ENCODE measurements at places on chromosomes 5 and 9.

DNA sequence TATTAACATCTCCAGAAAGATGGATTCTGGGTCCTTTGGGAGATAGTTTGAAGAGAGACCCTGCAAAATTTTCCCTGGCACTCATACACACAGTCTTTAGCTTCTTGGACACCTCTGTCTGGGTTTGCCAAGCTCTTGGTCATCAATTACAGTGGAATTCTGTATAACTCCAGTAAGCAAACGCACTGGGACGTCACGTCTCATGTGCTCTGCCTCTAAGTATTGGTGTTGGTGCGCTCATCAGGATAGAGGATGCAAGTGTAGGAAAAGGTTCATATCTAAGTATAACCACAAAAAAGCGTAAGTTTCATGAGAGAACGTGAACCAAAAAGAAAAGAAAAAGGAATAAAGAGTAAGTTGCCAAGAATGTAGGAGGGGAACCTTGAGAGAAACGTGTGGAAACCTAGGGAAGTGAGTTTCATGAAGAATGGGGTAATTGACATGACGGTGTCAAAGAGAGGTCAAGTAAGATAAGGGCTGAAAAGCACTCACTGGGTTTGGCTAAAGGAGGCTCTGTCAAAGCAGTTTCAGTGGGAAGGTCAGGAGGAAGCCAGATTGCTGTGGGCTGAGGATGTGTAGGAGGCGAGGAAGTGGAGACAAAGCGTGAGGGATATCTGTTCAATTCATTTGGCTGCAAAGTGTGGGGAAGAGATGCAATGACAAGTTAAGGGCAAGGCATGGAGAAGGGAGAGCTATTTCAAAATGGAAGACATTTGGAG is 92.7 kb downstream of the RAD23B start:
- DNase-seq = no peak

DNA sequence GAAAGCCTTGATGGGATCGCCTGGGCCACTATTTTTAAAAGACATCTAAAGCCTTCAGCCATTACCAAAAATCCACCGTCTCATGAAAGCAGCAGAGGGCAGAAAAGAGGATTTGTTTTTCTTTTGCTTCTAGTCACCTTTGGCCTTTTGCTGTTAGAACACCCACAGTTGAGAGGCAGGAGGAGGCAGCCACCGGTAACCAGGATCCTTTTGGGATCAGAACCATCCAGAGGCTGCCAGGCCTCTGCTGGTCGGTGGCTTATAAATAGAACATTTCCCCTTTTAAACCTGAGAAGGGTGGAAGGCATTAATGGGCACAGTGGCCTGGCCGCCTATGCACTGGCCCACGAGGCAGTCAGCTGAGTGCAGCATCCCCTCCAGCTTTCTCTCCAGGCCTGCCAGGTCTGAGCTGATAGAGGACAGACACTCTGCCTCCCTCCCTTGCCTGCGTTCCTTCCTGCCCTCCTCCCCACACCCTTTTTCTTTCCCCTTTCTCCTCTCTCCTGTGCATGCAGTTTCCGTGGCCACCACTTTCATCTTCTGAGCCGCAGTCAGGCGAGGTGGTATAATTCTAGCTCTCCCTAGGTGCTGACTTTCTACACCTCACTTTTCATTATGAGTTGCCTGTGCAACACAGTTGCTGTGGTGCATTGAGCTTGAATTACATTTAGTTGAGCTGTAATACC is 253.4 kb downstream of the ARHGAP26 start:
- DNase-seq = no peak

- no peak for DNase-seq
Observed at GRCh38 chr9:91664663-91665062, 241.0 kb upstream of the NFIL3 start.

DNA sequence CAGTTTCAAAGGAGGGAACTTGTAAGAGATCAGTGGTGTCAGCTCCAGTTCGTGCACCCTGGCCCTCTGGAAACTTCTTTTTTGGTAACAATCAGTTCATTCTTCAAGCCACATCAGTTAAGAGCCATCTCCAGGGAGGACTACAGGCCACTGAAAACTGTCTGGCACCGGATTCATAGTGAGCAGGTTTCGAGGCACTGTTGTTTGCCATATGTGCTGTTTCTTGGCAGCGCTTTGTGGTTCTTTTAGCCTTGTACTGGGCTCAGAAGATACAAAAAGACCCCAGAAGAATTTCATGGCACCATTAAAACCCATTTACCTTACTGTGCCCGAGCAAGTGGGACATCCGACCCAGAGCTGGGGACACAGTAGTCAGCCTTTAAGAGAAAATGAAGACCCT is 68.5 kb downstream of the OTULIN start:
- DNase-seq = no peak

- DNase-seq = peak; percentile 32
Observed at GRCh38 chr5:30581198-30581935, 612.1 kb upstream of the CDH6 start.

- peak; percentile 58 for DNase-seq
Observed at GRCh38 chr9:33737811-33738606, 57.4 kb upstream of the PRSS3 start.

DNA sequence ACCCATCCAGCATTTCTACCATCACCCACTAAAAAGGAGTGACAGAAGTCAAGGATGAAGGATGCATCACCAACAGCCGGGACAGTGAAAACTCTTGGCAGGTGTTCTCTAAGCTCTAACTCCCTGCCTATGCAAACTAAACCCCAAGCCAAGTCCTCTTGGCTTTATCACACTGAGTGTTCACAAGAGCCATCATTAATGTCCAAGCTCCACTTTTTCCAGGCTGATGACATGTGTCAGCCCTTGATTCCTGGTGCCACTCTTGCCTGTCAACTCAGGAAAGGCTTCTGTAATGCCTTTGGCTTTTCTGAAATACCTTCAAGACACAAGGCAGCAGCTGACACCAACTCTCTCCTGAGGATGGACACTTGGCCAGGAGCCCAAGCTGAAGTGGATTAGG is 86.9 kb downstream of the NR6A1 start:
- no peak for DNase-seq

DNA sequence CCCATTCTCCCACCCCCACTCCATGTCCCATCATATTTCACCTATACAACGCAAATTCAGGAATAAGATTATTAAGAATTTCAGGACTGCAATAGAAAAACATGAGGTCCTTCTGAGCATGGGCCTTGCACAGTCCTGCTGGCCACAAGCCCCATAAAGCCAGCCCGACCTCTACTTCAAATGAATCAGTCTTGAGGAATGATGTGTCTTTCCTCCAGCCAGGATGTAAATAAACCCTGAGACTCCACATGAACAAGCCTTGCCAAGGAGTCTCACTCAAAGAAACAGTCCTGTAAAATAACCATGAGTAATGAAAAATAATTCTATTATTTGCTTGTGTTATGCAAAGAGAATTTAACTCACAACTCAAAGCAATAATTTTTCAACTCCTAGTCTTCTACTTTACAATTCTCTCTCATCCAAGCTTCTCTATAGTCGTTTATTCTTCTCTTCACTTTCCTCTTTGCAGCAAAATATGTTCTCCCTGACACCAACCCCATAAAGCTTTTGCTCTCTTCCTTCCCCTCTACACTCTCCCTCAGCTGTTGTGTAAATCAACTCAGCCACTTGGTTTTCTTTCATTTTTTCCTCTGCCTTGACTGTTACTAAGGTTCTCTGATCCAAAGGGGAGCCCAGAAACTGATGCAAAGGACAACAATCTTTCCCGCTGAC is 140.1 kb upstream of the MOCS2 start:
- DNase-seq = peak; percentile 65

DNA sequence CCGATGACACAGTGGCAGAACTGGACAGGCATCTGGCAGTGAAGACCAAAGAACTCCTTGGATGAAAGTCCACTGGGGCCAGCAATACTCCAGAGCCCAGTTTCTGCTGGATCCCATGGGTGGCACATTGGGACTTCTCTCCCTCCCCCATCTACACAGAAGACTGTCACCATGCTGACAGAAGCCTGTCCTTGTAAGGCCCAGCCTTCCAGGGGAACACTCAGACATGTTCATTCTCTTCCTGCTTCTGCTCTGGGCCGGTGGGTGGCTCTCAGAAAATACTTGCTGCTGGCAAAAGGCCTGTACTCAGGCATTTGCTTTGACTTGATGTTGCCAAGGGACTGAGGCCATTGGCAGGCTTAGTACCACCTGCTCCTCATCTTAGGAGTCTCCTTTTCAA is 48.3 kb upstream of the PTGS1 start:
- no peak for DNase-seq

- DNase-seq = no peak
Observed at GRCh38 chr9:90029386-90029785, 424.6 kb downstream of the GADD45G start.

DNA sequence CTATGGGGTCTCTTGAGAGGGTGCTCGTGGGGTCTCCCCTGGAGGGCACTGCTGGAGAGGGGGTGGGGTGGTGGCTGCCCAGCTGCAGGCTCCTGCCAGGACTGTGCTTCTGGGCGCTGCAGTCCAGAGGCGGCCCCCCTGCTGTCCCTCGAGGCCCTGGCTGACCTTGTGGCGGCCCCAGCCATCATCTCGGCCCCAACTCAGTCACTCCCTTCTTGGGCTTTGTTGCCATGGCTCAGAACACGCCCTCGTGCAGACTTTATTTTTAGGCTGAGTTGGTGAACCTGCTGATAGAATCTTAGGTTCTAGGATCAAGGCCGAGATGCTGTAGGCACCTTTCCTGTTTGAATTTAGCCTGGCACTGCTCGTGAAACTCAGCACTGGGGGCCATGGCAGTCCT is 22.8 kb downstream of the FBXW5 start:
- DNase-seq = no peak

DNA sequence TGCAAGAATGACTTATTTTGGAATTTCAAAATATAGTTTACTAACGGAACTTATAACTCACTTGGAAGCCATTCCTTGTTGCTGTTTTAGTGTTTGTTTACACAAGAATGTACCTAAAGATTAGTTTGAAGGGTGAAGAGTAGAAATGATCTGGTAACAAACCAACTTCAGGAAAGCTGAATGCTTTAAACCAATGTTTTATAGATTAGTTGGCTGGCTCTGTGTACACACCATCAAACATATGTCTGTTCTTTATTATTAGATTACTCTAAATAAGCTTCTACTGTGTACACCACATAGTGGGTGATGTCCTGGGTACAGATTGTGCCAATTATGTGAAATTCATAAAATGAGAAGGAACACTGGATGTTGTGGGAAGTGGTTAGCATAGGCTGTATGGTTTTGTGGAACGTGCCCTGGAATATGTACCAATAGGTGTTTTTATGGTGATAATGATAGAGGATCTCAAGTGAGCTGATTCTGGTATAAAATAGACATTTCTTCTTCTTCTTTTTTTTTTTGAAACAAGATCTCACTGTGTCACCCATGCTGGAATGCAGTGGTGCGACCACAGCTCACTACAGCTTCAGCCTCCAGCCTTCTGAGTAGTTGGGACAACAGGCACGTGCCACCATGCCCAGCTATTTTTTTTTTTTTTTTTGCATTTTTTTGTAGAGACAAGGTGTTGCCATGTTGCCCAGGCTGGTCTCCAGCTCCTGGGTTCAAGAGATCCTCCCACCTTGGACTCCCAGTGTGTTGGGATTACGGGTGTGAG is 109.3 kb upstream of the DHFR start:
- no peak for DNase-seq

DNA sequence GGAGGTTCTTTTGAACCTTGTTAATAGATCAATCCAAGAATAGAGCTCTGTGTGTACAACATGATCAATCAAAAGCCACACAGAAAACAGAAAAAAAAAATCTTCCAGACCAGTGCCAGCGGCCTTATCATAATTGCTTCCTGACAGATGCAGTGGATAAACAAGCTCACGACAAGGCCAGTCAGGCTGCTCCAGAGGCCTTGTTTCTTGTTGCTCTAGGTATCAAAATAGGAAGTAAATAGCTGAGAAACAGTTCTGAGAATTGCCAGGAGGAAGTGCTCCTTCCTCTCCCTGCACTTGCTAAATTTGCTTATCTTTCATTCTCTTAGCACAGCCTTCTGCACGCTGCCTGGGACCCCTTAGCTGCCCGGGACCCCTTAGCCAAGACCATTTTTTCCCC is 199.0 kb upstream of the TARS1 start:
- no peak for DNase-seq

DNA sequence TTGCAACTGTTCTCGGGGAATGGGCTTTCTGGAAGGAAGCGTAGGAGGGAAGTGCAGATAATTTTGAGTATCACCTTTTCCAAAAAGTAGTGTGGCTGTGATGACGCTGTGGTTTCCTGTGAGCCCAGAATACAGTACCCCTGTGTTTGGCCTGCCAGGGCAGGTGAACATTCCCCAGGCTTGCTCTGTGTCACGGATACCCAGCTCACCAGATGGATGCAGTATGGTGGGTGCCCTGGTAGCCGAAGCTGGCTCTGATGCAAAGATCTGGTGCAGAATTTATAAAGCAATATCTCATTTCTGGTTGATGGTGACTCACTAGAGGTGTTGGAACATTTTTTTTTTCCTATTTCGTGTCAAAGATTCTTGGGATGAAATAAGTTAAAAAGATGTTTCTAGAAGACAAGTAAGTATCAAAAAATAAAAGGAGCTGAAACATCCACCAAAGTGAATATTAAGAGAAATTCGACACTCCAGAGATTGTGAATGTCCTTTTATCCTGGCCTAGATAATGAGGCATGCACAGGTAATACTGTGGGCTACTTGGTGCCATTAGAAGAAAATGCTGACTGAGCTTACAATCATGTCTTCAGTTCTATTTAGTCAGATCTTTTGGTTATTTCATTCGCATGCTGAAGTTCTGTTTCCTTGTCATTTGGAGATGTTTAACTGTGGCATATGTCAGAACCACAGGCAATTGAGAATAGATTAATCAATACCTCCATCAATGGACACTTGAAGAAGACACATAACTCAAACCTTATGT is 200.1 kb downstream of the GADD45G start:
- DNase-seq = no peak

DNA sequence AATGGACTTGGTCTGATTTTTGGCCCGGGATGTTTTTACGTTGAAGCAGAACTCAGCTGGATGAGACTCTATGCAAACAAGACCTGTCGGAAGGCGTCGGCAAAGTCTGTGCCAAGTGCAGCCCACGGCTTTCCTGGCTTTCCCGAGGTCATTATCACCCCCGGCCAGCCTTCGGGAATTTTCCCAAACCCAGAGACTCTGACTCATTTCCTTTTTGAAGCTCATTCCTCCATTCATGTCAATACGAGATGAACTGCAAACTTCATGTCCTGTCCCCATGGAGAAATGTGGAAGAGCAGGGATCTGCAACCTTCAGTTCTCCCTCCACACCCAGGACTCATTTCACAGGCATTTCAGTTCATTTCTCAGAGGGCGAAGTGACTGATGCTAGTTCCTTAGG is 95.3 kb downstream of the IRX2 start:
- DNase-seq = no peak

- DNase-seq = no peak
Observed at GRCh38 chr5:74480201-74480600, 160.3 kb downstream of the ENC1 start.

GRCh38 chr5:61737964-61738340 is 405.9 kb downstream of the ZSWIM6 start:
- no peak for DNase-seq

DNA sequence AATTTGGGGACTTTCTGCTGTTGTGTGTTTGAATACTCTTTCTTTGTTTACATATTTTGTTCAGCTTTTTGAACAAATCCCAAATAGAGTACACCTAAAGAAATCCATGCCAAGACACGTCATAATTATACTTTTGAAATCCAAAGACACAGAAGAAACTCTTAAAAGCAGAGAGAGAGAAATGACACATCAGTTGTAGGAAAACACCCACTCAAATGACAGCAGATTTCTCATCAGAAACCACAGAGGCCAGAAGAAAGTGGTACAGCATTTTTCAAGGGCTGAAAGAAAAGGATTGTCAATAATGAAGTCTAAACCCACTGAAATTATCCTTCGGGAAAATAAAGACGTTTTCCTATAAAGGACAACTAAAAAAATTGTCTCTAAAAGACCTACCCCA is 378.6 kb downstream of the GADD45G start:
- no peak for DNase-seq

GRCh38 chr9:84138541-84138940 is 157.9 kb downstream of the RMI1 start:
- no peak for DNase-seq
